NCI-H446 treated with DMSO at 0.1 percent for 48 hours (cell line): ENCODE measurements at places on chromosomes 13 and 19.
A peak's percentile ranks its signal among the peaks of the same experiment; 100 is the strongest.

- DNase-seq: no peak
Measured at GRCh38 chr19:56601375-56601774, 6.3 kb downstream of the ZNF71 start.

- no peak for DNase-seq
Measured at GRCh38 chr13:58985845-58986244, 1177.9 kb downstream of the DIAPH3 start.

GRCh38 chr19:35031072-35031881 is 1.0 kb downstream of the SCN1B start:
- no peak for DNase-seq

GRCh38 chr19:4691373-4691772 is 21.2 kb upstream of the MYDGF start:
- DNase-seq: no peak

DNA sequence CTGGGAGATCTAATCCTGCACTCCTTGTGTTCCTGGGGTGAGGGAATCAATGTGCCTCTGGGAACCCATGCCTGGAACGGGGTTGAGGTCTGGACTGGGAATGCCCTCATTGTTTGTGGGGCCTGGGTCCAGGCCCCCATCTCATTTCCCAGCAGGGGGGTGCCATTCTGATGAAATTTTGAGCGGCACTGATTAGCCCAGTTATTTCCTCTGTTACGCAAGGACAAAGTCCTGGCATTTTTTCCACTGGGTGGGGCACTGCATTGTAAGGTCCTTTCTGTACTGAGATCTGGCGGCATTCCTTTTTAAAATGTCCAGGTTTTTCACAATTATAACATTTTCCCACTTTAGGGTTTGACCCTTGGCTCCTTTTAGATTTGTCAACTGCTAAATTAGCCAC is 14.8 kb downstream of the FPR3 start:
- DNase-seq: no peak

GRCh38 chr13:44191504-44192171 is 182.0 kb upstream of the SERP2 start:
- DNase-seq: peak; percentile 91

DNA sequence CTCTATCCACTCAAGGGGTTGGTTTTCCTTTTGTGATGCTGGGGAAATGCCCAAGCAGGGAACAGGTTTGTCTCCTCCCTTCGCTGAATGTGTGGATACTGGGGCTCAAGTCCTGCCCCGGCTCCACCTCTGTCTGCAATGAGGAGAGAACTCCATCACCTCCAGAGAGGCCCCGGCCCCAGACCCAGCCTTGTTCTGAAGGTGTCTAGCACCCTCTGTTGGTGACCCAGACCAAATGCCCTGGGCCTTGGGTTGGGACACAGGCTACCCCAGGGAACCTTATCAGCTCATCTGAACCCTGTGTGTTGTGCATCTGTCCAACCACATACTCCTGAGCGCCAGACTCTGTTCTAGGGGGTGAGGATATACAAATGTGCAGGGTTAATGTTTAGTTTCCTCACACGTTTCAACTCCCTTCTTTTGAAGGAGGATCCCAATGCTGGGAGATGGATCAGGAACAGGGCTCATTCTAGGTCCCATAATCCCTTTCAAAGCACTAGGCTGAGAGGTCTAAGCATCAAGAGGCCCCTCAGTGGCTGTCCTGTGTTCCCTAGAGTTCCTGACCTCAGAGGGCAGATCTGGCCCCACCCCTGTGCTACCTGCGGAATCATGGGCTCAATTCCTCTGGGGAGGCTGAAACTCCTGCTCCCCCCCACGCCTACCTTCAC is 112.5 kb upstream of the SLC7A1 start:
- DNase-seq: no peak

- no peak for DNase-seq
Measured at GRCh38 chr13:20703780-20704458, 420 bp downstream of the IL17D start.

DNA sequence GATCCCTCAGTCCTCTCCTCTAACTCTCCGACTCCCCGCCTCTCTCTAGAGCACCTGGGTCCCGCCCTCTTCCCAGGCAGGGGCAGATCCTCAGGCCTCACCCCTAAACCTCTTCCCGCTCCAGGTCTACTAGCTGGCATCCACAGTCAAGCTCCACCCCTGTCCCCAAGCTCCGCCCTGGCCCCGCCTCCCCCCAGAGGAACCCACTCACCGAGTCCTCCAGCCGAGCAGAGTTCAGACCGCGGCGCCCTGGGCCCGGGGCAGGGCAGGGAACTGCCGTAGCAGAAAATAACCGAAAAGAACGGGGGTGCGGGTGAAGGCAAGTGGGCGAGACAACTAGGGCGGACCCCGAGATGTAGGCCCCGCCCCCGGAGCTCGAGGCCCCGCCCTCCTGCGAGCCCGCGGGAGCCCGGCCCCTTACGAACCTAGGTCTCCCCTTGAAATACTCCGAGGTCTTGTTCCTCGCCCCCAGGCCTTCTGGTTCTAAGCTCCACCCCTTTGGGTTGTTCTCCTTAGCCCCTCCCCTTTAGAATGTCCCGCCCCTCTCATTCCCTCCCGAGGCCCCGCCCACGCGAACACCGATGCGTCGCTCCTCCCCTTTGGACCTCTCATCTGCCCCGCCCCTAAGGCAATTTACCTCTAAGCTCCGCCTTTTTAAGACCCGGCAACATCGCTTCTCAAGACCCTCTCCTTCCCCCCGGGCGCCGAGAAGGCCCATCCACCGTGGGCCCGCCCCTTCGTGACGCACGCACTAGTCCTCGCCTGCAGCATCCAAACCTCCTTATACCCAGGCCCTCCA is at the start of gene GGN:
Gene GGN, minus strand, starts transcription at position 485 of the 799 bp plus-strand sequence. CDS start 773 bp downstream, outside the sequence.
- DNase-seq: peak; percentile 84

DNA sequence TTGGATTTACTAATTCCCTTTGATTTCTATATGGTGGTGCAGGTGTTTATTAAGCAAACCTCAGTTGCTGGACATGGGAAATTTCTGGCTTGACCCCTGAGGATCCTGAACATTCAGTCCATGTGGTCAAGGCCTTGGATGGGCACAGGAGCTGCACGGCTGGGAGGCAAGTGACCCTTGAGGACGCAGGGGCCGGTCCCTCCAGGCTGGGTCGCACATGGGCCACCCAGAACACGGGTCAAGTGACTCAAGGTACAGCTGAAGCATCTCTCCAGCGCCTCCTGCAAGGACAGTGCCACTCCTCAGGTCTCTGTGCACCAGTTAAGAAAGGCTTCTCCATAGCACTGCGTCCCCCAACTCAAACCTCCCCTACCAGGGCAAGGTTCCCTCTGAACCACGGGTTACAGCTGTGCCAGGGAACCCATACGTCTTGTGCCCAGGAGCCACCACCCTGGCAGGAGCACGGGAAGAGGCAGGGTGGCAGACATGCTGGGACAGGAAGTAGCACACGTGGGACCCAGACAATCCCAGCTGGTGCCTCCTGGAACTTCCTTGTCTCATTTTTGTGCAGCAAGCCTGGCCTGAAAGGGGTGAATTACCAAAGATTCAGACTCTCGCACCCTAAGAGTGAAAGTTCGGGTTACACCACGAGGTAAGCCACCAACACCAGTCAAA is 93.1 kb downstream of the SPACA7 start:
- DNase-seq: no peak

- peak; percentile 25 for DNase-seq
Measured at GRCh38 chr13:104253063-104253680, 1187.0 kb upstream of the SLC10A2 start.

DNA sequence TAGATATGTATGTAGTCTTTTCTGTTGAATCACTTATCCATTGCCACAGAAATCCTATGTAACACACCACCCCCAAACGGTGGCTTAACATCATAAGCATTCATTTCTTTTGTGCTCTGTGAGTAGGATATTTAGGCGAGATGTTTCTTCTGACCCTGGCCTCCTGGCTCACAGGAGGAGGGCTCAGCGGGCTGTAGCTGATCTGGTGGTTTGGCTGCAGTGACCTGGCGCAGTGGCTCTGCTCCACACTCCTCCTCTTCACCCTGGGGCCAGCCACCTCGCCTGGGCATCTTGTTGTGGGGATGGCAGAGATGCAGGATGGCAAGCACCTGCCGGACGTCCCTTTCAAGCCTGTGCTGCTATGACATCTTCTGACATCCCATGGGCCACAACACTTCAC is 147.1 kb upstream of the IRS2 start:
- DNase-seq: no peak

- DNase-seq: no peak
Measured at GRCh38 chr19:17075864-17076542, 426 bp downstream of the MYO9B start.

GRCh38 chr13:83229574-83230305 is 652.5 kb downstream of the SLITRK1 start:
- DNase-seq: no peak

DNA sequence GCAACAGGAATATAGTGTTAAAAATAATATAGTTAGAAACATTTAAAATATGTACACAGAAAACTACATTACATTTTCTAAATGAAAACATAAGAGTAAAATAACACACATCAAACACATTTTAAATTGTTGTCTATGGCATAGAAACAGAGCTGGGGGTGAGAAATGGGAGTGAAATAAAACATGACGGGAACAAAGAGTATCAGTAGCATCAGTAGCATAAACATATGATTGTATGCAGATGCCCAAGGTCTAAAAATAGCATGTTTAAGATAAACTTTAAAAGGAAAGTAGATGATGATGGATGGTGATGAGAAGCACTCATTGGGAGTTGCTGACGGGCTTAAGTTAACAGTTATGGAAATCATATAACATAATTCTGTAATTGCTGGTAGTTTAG is 1221.7 kb upstream of the SPRY2 start:
- no peak for DNase-seq

DNA sequence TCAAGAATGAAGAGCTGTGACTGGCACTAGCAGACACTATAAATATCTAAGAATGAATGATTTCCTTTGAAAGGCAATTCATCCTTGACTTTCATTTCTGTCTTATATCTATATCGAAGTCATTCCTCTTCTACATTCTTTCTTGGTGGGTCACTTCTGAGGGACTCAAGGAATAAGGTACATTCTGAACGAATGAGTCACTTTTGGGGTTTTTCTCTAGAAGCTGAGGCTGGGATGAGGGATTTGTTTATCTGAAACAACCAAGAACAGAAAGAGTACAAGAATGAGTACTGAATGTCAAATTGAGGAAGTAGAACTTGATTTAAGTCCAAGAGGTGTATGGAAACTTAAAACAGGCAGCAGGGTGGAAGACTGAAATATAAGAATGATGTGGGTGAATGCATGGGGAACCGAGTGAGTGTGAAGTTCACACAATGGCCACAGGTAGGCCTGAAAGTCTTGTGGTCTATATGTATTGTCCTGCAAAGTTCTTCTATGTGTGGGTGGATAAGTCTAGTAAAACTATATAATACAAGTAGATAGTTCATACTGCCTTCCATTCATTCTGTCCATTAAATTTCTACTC is 343.9 kb downstream of the OXGR1 start:
- DNase-seq: no peak

DNA sequence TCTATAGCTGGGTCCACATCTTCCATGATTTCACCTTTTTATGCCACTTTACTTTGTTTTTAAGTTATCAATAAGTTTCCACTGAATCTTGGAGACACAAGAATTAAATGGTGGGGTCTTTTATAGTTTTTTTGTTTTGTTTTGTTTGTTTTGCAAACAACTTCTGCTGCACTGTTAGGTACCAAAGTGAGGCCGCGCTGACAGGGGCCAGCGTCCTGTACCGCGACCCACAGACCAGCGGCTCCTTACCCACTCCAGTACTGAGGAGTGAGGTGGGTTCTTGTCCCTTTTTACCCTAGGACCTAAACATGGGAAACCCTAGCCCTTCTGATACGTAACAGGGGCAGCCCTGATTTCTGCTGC is 75.8 kb upstream of the MCF2L start:
- no peak for DNase-seq

DNA sequence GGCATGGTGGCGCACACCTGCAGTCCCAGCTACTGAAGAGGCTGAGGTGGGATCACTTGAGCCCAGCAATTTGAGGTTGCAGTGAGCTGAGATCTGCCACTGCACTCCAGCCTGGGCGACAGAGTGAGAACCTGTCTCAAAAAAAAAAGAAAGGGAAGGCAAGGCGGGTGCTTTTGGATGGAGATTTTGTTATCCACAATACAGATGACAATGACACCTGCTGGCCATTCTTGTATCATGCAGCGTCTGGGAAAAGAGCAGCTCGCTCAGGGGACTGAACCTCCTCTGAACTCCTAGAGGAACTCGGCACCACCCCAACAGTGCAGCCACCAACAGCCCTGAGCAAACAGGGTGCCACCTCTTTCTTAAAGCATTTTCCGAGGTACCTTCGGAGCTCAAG is 22.8 kb downstream of the HAUS8 start:
- no peak for DNase-seq

DNA sequence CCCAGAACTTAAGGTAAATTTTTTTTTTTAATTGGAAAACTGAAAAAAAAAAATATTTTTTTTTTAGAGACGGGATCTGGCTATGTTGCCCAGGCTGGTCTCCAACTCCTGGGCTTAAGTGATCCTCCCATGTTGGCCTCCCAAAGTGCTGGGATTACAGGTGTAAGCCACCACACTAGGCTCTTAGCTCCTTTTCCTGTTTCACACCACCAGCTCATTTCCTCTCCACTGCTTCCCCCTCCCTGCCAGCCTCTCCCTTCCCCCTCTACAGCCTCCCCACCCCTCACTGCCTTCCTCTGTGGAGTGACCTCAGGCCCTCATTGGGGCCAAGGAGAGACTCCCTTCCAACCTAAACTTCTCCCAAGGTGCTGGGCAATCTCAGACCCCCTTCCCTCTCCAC is 4.2 kb upstream of the GIPR start:
- DNase-seq: no peak

DNA sequence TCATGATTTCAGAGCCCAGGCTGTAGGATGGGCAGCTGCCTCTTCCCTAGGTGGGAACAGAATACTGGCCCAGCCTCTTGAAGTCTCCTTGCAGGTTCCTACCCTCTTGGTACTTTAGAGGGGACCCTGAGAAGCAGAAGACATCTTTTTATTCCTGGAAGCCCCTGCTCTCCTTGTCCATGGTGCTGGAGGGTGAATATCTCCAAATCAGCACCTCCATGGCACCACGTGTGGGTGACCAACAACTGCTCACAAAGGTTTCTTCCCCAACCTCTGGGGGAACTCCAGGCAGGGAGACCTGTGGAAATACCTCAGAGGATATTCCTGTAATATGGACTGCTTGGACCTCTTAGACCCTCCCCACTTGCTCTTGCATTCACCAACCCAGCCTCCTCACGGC is 48.1 kb upstream of the TSHZ3 start:
- no peak for DNase-seq

GRCh38 chr19:39030854-39031367 is 1.4 kb downstream of the FBXO27 start:
- no peak for DNase-seq
